Hematopoietic multipotent progenitor cell treated with erythropoietin and hydrocortisone succinate and interleukin-3 and kit ligand, for 4 days (in vitro differentiated cells): ENCODE measurements at places on chromosomes 12 and 14.

- peak; percentile 48 for DNase-seq
These were observed 3.2 kb upstream of the TCP11L2 start for GRCh38 chr12:106299202-106299774.

DNA sequence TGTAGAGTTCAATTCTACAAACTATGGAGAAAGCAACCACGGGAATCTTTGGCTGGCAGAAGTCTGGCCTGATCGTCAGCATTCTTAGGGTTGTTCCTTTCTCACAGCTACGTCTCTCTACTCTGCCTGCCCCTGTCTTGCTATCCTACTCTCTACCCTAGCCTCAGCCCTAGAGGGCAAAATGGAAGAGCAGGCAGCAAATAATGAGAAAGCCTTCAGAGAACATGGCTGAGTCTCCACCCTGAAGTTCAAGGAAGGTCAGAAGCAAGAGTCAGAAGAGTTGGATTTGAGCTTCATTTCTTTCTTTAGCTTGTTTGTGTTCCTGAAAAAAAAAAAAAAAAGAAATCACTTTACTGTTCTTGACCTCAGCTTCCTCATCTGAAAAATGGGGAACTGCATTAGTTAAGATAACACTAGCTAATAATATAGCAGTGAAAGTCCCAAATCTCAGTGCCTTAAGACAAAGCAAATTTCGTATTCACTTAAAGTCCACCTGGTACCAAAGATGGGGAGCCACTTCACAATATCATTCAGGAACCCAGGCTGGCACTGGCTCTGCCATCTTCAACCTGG lies 50.2 kb upstream of the CCND2 start:
- DNase-seq, result peak; percentile 59

DNA sequence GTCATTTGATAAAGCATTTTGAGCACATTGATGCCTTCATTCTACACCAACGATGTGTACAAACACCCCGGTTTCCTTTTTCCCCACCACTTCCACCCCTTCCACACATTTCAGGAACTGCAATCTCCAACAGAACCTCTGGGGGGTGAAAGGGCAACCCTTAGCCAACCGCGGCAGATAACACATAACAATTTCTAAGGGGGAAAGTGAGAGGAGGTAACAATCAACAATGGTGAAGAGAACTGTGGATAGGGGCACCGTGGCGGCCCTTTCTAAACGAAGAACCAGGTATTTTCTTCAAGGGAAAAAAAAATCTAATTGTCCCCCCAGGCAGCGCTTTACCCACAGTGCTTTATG lies 1.1 kb downstream of the KITLG start:
- DNase-seq, result peak; percentile 64

DNA sequence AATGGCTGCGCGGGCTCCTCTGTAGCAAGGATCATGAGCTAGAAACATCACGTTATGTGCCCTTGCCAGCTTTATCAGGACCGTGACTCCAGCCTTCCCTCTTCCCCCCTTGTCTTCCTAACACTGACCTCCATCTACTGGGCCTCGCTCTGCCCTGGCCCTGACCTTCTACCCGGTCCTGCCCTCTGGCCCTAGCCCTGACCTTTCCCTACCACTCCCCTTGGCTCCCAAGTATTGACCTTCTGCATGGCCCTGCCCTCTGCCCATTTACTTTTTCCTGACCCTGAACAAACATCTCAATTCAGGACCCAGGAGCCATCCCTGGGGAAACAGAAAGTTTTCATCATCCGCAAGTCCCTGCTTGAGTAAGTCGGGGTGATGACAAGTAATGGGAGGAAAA lies 2.0 kb downstream of the SOAT2 start:
- DNase-seq, result no peak

GRCh38 chr14:72401101-72401625 lies 468.9 kb downstream of the RGS6 start:
- peak; percentile 41 for DNase-seq

- no peak for DNase-seq
These were observed 39.0 kb upstream of the TSPAN9 start for GRCh38 chr12:3038166-3038565.

DNA sequence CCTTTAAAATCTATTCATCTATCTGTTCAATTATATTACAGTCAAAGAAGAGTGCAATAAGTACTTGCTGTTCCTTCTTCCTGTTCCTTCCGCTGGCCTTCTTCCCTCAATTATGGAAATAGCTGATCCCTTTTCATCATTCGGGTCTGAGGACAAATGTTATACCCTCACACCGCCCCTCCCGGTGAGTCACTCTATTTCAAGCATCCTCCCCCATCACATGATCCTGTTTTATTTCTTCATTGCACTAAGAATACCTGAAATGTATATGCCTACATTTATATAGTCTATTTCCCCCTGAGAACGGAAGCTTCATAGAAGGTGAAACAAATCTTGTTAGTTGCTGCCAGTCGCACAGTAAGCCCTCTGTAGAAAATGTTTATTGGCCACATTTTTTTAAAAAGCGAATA lies 2.5 kb downstream of the SLC38A1 start:
- DNase-seq, result peak; percentile 57

GRCh38 chr14:38171197-38171596 lies 36.5 kb upstream of the SSTR1 start:
- DNase-seq, result no peak
